ENCODE measurements at places on chromosomes 1 and 21.

- peak; percentile 98 for DNase-seq
These were observed at the start of gene DYRK1A for GRCh38 chr21:37366482-37367316. Gene DYRK1A, plus strand, starts transcription at chr21:37366773. Its CDS starts 53,602 bp downstream, at chr21:37420375.

- no peak for DNase-seq
These were observed 56.9 kb downstream of the MAN1C1 start for GRCh38 chr1:25673456-25673855.

GRCh38 chr1:230250666-230251065 is 175.5 kb downstream of the PGBD5 start:
- no peak for DNase-seq

DNA sequence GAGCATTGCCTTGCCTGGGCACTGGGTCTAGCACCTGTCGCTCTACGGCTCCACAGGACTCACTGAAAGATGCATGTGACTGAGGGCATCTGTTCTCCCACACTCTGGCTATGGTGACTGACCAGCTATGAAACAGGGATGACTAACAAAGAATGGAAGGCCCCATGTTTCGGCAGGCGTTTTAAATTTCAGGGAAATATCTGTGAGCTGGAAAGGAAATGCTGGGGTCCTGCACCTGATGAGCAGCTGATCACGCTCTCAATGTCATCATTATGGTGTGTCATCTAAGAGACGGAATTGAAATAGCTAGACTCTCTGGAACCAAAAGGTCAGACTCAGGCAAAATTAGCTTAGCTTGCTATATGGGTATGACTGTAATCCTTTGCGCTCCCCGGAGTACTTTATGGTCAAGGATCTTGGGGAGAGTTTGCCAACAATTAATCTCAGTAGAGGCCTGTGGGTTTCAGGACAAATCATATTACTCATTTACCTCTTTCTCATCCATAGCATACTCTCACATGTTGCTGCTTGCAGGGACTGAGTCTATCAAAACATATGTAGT is 24.5 kb upstream of the PALMD start:
- no peak for DNase-seq

- DNase-seq, result no peak
These were observed 22.2 kb downstream of the TSHB start for GRCh38 chr1:115051850-115052249.

GRCh38 chr1:39427374-39427773 is 64.1 kb upstream of the BMP8A start:
- DNase-seq, result no peak

DNA sequence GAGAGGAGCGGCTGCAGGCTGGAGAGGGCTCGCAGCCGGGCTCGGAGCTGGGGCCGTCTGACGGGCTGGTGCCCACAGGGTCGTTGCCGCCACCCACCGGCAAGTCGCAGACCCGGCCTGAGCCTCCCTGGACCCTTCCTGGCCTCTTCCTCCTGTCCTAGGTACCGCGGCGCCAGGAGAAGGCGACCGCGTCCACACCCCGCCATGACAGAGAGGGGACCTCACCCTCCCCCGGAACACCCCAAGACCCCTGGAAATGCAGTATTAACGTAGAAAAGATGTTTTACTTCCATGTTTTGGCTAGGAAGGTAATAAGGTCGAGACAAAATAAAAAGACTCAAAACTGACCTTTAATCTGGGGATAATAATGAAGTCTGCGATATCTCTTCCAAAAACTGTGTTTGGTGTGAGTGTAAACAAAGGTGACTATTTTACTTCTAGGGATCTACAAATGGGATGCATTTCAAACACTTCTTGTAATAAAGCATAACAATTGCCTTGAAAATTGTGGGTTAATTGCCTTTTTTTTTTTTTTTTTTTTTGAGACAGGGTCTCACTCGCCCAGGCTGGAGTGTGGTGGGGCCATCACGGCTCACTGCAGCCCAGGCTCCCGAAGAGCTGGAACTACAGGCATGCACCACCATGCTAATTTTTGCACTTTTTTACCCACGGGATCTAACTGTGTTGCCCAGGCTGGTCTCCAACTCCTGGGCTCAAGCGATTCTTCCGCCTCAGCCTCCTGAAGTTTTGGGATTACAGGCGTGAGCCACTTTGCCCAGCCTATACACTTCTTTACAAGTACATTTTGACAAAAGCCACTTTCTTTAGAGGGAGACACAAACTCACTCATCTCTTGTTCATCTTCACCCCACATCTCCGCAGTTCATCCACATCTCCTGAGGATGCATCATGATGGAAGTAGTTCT is 838 bp upstream of the RSRP1 start:
- no peak for DNase-seq

- no peak for DNase-seq
These were observed 406.7 kb downstream of the RWDD3 start for GRCh38 chr1:95640746-95641145.

GRCh38 chr1:203026031-203026665 is at the start of gene PPFIA4:
Gene PPFIA4, plus strand, starts transcription at chr1:203026491. Its CDS starts 12,518 bp downstream, at chr1:203039009.
- DNase-seq, result peak; percentile 90

- DNase-seq, result no peak
These were observed 100.7 kb downstream of the PATJ start for GRCh38 chr1:61842863-61843514.

GRCh38 chr21:21165063-21165645 is 166.9 kb downstream of the NCAM2 start:
- no peak for DNase-seq

DNA sequence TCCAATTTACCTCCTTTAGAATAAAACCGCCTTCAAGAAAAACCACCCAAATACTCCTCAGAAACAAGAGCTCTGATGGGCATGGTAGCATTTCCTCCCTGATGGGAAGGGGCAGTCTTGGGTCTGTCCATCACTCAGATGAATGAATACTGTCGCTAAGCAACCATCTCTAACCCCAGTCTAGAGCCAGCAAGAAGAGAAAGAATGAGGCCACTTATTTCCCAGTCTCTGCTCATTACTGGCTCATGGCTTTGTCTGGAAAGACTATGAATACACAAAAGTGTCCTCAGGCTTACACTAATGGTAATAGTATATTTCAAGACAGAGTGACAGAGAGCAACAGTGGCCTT is 51.0 kb upstream of the F3 start:
- DNase-seq, result no peak

DNA sequence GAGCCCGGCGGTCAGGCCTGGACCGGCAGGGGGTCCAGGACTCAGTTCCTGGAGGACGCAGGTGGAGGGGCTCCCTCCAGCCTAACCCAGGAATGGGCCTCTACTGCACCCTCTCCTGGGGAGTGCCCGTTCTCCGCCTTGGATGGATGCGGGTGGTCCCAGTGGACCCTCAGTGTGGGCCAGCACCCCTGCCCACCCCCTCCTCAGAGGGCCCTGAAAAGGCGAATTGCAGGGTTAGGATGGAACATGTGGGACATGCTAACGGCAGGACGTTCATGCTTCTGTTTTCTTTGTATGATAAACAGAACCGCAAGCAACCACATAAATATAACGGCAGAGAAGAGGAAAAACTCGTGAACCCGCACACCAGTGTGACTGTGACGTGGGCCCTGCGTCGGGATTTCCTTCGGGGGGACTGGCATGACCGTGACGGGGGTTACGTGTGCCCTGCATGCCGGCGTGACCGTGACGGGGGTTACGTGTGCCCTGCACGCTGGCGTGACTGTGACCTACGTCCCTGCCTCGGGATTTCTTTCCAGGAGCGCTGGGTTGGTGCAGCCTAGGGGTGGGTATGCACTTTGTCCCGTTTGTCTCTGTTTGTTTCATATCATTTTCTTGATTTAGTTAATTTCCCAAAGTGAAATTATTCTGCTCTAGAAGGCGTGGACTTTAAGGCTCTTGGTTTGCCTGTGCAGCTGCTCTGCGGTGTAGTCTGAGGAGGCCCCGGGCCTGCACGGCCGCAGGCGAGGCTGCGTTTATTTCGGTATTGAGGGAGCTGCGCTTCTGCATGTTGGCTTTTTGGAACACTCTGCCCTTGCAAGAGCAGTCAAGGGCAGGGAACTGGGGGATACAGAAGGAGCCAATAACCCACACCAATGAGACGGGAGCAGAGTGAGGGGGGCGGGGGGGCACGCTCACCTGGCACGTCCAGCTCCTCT is 3.1 kb downstream of the FTCD start:
- DNase-seq, result no peak

DNA sequence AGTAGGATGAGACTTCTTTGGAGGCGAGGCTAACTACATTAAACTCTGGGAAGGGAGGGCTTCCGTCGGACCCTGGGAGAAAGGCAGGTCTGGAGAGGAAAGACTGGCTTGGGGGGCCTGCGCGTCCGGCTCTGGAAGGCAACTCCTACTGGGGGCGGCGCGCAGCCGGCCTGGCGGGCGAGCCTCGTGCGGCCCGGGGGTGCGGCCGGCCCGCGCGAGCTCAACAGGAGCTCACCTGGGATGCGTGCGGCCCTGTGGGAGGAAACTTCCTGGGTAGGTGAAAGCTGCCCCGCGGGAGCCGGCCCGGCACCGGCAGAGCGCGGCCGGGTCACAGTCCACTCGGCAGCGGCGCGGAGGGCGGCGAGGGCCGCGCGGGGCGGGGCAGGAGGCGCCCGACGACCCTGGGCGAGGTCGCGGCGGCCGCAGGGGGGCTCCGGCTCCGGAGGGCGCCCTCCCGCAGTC is 449 bp downstream of the EPS15 start:
- DNase-seq, result no peak

DNA sequence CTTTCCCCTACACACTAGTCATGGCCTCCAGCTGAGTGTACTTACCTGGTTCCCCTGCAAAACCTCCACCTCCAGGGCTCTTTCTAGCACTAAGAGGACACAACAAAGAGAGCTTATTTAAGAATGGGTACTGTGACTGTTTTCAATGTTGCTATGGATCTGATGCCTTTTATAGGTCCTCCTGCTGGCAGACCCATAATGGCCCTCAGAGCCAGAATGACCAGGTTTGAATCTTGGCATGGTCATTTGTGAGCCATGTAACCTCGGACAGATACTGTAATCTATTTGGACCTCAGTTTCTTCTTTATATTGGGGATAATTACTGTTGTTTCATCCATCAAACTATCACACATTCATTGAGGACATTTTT is 137.6 kb upstream of the USP24 start:
- DNase-seq, result no peak

DNA sequence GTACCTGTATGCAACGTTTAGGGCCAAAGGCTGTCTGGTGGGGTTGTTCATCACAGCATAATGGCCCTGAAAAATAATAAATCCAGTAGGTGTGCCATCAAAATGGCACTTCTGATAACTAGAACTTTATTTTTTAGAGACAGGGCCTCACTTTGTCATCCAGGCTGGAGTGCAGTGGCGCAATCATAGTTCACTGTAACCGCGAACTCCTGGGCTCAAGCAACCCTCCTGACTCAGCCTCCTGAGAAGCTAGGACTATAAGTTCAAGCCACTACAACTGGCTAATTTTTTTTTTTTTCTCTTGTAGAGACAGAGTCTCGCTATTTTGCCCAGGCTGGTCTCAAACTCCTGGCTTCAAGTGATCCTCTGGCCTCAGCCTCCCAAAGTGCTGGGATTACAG is 4.7 kb downstream of the SNAPIN start:
- no peak for DNase-seq

DNA sequence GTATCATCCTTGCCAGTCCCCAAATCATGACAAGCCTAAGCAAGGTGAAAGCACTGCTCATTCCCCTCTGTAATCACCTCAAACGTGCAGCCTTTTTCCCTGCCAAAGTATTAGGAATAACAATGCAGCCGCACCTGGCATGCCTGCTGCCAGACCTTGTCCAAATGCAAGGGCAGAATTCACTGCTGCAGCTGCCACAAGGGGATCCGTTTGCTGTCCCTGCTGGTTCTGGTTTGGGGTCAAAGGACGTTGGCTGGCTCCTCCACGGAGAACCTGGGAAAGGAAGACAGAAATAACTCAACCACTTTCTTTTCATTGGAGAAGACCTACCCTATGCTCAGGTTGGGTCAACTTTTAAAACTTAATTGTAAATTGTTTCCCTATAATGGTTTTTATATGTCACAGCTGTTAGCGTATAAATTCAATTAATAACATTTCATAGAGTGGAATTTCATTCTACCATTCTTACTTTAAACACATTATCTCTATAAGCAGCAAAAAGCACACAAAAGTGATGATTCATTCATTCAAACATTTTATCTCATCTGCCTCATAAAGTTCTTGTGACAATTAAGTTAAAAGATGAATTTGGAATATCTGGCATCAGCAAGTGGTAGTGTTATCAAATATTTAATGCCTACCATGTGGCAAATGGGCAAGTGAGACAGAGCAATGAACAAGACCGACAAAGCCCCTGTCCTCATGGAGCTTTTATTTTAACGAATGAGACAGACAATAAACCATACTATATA is 59.8 kb upstream of the SDC3 start:
- DNase-seq, result no peak

GRCh38 chr1:233667741-233668140 is 53.8 kb downstream of the KCNK1 start:
- no peak for DNase-seq

DNA sequence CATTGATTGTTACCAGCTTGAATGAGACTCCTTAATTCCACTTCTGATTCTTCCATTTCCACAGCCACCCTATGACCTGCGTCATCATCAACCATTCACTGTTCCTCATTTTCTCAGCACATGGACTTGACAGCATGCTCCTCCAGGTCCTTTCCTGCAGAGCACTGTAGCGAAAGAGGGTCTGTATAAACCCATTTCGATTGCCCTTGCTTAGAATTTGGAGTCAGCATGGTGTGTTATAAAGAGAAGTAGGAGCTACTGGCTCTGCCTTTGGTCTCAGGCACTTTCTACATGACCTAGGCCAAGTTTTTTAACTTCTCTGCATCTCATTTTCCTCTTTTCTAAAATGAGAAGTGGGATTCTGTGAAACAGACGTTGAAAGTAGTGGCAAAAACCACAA is 133.8 kb downstream of the AK5 start:
- no peak for DNase-seq

GRCh38 chr1:86714159-86714558 is 9.8 kb downstream of the SH3GLB1 start:
- DNase-seq, result no peak

DNA sequence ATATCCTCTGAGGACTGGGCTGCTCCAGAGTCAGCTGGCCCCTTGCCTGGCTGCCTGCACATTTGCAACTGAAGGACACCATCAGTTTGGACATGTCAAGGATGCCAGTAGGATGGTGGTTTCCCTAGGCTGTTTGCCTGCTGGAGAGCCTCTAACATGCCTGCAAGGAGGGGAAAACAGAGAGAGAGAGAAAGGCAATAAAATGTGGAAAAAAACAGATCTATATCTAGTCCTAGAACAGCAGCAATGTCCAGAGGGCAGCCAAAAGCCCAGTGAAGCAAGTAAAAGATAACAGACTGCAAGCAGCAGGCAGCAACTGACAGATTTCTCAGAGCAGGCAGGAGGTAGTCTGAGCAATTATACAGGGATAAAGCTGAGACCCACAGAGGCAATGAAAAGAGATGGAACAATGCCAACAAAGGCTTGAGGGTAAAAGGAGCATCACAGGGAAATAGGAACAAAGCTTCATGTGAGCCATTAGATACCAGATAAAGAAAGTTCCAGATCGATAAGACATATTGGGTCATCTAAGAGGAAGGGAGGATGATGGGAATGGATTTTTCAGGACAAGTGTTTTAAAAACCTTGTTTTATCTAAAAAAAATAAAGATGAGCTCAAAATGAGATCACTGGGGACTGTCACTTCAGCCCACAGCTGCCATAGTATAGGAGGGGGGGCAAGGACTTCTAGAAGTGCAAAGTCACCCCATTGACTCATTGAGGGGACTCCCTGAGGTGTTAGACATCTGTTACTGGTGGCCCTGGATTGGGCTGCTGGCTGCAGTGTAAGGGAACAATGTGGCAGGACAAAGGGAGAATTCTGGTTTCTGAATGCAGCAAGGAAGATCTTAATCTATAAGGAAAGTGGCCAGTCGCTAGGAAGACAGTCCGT is 38.6 kb upstream of the GADD45A start:
- DNase-seq, result no peak

GRCh38 chr1:198056255-198056654 is 100.5 kb upstream of the NEK7 start:
- DNase-seq, result no peak

- DNase-seq, result no peak
These were observed 177.3 kb downstream of the ZSCAN20 start for GRCh38 chr1:33649759-33650158.

Data from naive thymus-derived CD8-positive, alpha-beta T cell (primary cell).